ENCODE measurements at places on chromosomes 2 and 18.

GRCh38 chr2:59529726-59530125 is 1023.7 kb downstream of the BCL11A start:
- DNase-seq = no peak

- no peak for DNase-seq
These were observed 99.1 kb upstream of the ARHGAP15 start for GRCh38 chr2:143030127-143030526.

DNA sequence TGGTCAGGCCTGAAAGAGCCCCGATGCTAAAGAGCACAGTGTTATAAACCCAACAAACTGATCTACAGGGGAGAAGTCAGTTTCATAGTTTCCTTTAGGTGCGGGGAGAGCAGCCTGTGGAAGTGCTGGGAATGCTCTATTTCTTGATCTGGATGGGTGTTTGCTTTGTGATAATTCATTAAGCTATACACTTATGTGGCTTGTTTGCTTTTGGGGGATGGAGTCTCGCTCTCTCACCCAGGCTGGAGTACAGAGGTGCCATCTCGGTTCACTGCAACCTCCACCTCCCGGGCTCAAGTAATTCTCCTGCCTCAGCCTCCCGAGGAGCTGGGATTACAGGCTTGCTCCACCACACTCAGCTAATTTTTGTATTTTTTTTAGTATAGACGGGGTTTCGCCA is 30.1 kb upstream of the CEP68 start:
- DNase-seq = no peak

GRCh38 chr2:36616947-36617346 is 19.0 kb upstream of the FEZ2 start:
- DNase-seq = no peak

DNA sequence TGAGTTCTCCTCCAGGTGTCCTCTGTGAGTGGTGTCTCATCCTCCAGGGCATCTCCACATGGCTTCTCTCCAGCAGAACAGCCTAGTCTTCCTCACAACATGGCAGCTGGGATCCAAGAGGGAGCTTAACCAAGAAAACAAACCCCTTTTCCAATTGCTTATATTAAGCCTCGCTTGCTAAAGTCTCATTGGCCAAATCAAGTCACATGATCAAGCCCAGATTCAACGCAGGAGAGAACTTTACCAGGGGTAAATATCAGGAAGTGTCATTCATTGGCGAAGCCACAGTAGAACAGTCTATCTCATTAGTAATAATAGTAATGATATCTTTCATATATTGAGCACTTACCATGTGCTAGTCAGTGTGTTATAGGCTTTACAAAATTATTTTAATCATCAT is 53.1 kb downstream of the CDC42EP3 start:
- DNase-seq = no peak

DNA sequence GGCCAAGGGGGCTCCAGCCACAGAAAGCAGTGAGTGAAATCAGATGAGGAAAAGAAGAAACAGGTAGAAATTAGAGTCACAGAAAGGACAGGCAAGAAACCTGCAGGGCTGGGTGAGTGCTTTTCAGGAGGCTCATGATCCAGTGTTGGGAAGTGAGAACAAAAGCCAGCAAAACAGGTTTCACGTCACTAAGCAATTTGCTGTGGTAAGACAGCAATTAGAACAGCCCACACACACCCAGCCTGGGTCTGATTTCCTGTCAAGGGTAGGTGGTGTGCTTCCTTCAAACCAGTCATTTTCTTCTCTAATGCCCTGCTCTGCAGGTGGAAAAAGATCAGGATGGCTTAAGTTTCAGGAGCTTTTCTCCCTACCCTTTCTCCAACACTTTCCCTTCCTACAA is 52.9 kb upstream of the XDH start:
- no peak for DNase-seq

GRCh38 chr2:7725171-7725849 is 808.1 kb downstream of the RNF144A start:
- DNase-seq = no peak

Measured in D721Med (cell line).